ENCODE measurements at places on chromosomes 3 and 15.

- no peak for DNase-seq
Measured at GRCh38 chr3:136516656-136517055, 235.5 kb downstream of the STAG1 start.

GRCh38 chr3:189360291-189360690 lies 188.5 kb downstream of the TPRG1 start:
- no peak for DNase-seq

- DNase-seq = no peak
Measured at GRCh38 chr3:52109611-52110301, 44.5 kb downstream of the POC1A start.

DNA sequence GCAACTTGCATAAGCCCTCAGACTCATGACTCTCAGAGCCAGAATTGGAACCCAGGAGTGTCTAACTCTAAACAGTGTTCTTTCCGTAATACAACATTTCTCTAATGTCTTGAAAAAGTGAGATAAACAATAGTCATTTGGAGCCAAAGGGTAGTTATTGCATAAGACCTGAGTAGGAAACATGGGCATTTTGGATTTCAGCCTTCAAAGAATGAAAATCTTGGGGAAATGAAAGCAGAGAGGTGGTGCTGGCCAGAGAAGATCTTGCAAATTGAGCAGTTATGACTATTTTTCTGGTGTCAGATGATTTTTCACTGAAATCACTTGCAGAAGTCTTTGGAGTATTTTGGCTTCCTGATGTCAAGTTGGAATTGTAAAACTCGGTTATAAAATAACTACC lies 379.4 kb downstream of the DIPK2A start:
- DNase-seq = no peak

GRCh38 chr15:29736012-29736743 lies 86.1 kb downstream of the TJP1 start:
- DNase-seq = no peak

DNA sequence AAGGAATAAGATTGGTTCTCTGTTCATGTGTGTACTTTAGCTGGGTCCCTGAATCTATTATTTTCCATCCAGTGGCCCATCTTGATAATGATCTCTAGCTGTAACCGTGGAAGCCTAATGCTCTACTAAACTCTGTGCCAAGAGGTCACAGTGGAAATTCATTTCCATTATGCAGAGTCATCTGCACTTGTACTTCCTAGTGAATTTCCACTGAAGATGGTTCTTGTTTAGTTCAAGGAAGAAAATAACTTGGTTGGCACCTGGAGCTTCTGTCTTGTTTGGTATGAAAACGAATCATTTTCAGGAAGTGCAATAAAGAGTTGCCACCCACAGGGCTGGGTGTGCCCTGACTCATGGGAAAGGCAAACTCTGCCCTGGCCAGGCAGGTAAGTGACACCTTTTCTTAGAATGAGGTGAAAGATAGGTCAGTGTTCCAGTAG lies 10.3 kb downstream of the LPP start:
- DNase-seq = no peak

DNA sequence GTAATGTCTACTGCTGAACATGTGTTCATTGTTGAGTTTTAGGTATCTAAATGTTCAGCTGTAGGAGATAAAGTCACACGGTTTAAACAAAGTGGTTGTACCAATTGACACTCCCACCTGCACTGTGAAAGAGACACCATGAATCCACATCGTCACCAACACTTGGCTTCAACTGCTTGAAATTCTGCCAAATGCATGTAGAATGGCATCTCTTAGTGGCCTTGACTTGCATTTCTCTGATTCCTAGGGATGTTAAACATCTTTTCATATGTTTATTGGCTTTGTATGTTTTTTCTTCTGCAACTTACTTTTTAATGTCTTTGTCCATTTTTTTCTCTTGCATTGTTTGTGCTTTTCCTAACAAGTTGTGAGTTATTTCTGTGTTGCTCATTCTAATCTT lies 43.4 kb downstream of the RPLP1 start:
- DNase-seq = peak; percentile 70

DNA sequence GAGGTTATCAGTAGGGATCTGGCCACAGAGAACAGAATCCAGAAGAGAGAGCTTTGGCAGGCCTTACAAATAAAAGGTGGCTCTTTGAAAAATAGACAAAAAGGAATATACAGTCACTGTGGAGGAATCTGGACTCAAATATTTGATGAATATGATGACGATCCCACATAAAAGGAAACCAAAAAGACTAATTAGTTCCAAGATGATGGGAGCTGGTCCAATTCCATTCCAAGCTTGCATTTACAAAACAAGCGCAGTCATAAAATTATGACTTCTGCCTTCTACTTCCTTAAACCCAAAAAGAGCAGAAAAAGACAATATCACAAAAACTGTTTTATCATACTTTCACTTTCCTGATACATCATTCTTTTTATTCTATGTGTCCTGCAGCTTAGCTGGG lies 285.8 kb downstream of the DIPK2A start:
- no peak for DNase-seq

GRCh38 chr3:149401926-149402310 lies 24.5 kb upstream of the TM4SF1 start:
- no peak for DNase-seq
